ENCODE measurements at places on chromosomes 5 and 9. TPM values are rescaled to one million over a fixed set of nuclear protein-coding genes. Genes with fewer than 3 reads are reported as not detected.

The RASEF gene
- polyA plus RNA-seq = not detected

The MAN1B1 gene
- polyA plus RNA-seq = 61.9 TPM

The SLC46A2 gene
- not detected for polyA plus RNA-seq

The IL3 gene
- polyA plus RNA-seq = not detected

The PCDHGC3 gene
- polyA plus RNA-seq = 97.0 TPM

The MARCOL gene
- polyA plus RNA-seq = not detected

The SMIM33 gene
- not detected for polyA plus RNA-seq

The DMRT2 gene
- not detected for polyA plus RNA-seq

The TAF11L5 gene
- polyA plus RNA-seq = not detected

The SIT1 gene
- polyA plus RNA-seq = not detected

GRCh38 chr5:98248949-98249348, 524.5 kb upstream of the RGMB start:
- no peak for DNase-seq

GRCh38 chr9:114371973-114372917, 15.5 kb downstream of the AKNA start:
- DNase-seq = peak; percentile 77

DNA sequence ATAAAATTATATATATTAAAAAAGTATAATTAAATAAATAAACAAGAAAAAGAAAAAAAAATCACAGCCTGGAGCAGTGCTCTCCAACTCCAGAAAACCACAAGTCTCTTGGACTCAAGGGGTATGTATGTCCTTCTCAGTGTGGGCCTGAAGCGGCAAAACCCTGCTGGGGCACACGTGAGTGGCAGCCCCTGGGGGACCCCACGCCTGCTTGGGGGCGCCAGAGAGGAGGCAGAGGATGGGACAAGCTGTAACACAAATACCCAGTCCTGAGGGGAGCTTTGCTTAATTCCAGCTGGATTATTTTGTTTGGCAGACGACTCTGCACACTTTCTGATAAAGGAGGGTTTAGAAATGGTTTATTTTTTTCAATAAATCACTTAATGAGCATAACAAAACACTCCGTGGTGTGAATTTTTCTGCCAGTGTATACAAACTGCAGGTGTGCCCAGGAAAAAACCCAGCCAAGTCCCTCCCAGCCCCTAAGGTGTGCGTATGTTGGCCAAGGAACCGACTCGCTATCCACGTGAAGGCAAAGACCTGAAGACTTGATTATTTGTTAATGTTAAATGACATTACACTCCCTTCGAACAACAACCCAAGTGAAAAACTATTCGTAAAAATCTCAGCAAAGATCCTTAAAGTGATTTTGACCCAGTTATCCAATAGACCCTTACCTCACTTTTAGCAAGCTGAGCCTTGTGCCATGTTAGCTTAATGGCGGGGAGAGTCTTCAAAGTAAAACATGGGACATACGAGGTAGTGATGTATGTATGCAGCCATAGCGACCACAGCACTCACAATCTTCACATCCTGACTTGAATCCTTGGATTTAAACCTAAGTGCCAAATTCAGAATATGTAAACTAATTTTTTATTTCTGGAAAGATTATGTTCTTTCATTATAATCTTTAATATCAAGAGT, 32.9 kb downstream of the ANKH start:
- no peak for DNase-seq

DNA sequence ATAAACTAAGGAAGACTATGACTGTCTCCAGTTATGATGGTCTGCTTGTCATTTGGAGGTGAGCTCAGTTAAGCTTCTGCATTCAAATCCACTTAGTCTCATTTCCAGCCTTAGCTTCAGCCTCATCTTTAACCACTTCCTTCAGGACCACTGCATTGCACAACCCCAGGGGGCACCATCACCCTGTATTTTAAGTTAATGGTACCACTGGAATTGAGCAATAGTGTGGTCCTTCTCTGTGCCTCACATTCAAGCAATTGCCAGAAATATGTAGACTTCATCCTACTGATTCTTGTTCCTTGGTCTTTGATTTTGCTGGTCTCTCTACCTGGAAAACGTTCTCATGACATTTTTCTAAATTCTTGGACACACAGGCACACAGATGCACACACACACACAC, 131.5 kb upstream of the PTPN3 start:
- DNase-seq = no peak

DNA sequence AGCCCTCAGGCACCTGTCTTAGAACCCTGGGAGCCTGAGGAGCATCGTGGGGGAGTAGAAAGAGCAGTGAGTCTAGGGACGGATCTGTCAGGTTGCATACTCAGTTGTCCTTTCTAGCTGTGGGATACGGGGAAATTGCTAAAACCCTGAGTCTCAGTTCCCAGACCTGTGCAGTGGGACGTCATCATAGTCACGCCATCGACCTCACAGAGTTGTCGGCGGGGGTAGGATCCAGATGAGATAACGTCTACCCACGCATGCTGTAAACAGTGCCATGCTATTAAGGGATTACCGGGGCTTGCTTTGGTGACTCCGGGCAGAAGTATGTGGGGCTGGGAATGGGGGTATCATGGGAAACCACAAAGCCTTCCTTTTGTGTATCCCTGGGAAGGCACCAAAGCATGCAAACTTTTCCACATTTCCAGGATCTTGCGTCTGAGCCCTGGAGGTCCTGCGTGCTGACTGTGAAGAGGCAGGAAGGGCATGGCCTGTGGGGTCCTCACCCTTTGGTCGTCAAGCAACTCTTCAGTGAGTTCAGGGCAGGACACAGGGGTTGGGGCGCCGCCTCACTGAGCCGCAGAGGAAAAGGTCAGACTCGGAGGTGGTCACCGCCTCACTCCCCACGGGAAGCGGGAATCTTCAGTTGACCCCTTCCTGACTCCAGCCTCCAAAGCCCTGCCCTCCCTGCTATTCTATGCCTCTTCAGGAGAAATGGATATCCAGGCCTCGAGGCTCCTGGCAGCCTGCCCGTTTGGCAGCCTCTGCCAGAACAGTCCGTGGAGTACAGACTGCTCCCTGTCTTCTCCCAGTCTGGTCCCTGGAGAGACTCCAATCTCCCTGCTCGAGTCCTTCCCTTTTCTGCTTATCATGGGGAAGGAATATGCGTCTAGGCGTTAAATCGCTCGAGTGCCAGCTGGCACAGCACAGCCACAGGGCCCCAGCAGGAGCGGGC, 186.8 kb upstream of the KLF9 start:
- peak; percentile 70 for DNase-seq

DNA sequence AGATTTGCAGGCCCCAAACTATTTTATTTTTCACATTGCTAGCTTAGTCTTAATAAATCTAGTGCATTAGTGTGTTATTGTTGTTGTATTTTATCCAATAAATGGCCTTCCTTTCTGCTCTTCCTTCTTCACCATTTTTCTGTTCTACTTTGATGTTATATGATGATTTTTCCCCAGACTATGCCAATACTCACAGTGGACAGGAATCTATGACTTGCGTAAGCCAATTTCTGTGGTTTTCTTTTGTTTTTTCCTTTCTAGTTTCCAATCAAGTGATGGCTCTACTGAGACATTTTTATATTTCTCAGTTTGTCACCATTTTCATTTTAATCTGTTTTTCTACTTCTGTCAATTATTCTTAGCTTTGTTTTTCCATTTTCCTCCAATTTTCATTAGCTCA, 106.8 kb upstream of the FBXL7 start:
- DNase-seq = no peak

- no peak for DNase-seq
These were observed 814.5 kb downstream of the MTRR start for GRCh38 chr5:8683496-8683895.

GRCh38 chr9:114318416-114318815, 4.5 kb upstream of the ORM1 start:
- DNase-seq = no peak

DNA sequence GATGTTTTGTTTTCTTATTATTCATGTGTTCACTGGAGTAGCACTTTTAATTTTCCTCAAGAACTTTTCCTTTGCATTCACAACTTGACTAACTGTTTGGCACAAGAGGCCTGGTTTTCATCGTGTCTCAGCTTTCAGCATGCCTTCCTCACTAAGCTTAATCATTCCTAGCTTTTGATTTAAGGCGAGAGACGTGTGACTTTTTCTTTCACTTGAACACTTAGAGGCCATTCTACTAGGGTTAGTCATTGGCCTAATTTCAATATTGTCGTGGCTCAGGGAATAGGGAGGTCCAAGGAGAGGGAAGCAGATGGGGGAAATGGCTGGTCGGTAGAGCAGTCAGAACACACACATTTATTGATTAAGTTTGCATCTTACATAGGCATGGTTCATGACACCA, 94.0 kb downstream of the ZNF462 start:
- no peak for DNase-seq

DNA sequence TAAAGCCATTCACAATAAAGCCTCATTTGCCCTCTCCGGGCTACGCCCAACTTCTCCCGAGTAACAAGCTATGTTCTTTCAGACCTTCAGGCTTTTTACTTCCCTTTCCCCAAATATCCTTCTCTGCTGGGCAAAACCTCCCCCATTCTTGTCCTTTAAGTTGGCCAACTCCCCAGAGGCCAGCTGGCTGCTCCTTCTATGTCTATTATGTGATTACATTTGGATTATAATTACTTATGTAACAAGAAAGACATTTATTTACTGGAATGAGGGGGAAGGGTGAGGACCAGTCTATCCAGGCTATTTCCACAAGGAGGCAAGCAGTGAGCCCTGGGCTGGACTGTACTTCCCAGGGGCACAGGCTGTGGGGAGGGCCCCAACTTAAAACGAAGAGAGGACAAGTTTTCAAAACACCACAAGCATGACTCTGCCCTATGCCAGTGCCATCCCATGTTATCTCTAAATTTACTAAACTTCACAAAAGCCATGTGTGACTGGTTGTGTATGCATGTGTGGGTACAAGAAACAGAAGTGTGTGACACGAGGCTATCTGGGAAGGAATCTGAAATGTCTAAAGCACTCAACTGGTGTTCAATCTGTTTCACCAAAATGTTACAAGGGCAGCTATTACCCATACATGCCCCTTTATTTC, 84.5 kb downstream of the GNAQ start:
- no peak for DNase-seq

DNA sequence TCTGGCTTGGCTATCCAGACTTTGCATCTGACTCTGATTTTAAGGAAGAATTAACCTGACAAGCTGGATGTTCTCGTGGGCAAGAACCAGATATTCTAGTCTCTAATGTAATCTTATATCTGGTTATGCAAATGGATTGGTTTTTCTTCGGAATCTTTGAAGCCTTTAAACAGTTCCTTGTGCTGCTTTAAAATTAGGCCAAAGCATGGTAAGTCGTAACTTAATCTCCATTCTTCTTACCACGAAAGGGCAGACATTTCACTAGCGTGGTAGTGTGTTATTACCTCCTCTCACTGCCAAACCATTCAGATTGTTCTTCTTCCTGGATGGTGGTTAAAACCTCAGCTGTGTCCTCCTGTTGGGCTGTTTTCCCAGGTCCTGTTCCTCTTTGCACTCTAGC, 34.1 kb upstream of the TTC23L start:
- no peak for DNase-seq

GRCh38 chr5:108543486-108543885, 161.6 kb upstream of the FBXL17 start:
- no peak for DNase-seq

DNA sequence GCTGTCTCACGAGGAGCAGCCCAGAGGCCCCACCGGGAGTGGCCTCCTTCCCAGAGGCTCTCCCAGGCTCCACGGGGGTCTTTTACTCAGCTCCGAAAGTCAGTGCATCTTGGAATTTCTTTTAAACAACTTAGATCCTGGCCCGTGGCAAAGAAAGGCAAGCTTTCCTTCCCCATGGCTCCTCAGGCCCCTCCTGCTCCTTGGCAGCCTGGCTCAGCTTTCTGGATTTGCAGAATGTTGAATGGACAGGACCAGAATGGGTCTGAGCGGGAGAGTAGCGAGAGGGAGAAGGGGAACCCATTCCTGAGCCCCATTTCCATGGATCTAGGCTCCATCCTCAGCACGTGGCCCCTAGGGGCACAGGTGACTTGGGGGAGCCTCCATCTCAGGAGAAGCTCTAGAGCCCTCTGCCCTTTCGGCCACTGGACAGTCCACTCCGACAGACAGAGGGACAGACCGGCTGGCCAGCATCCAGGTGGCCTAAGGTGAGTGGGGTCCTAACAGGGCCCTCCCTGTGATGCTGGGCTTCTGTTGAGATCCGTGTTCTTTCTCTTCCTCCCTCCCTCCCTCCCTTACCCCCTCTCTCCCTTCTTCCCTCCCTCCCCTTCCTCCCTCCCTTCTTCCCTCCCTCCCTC, 173.9 kb upstream of the PPP1R26 start:
- DNase-seq = no peak

- no peak for DNase-seq
These were observed 173.2 kb downstream of the ALDH1A1 start for GRCh38 chr9:72779614-72780013.

DNA sequence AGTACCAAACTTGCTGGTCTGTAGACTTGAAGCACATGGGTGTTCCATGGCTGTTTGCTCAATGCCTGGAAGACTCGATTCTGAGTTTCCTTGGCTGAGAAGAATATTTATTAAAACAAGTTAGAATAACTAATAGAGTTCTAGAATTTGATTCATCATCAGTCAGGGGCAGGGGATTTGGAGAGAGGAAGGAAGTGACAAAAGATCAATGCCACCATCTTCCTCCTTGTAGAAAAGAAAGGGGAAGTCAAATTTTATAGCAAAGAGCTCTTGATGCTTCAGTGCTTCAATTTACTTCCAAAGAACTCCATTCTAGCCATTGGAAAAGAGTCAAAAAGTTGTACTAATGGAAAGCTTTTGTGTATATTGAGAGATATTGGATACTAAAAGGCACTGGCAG, 236.3 kb downstream of the MCTP1 start:
- no peak for DNase-seq

DNA sequence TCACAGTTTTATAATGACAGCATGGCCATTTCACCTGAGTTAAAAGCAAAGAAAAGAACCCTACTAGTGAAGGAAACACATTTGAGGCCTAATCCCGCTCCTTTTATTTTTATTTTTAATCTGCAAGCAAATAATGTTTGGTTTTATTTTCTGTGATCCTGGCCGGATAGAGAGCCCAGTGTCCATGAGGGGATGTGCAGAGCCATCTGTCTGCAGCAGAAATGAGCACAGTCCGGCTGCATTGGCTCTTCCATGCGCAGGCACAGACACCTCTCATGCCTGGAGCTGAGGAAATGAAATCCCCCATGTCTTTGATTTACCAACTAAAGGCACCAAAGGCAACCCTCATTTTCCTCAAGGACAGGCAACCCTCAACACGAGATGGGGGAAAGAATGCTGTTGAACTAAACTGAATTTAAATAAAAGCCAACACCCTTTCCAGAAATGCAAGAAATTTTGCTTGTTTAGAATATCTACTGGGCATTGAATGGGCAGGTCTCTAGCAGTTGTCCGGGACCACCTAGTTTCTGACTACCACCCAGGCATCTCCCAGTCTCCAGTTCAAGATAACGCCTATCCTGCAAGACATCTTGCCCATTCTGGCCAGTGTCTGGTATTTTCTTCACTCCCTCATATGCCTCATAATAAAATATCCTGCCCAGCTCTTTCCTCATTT, 47.9 kb upstream of the SEMA6A start:
- no peak for DNase-seq
